Stimulated activated CD8-positive, alpha-beta memory T cell treated with anti-CD3 and anti-CD28 coated beads, Interleukin-4, amount 100 ng/mL, for 1 hour (primary cell): ENCODE measurements at places on chromosomes 12 and 14.

GRCh38 chr12:86801439-86801838, 545.2 kb upstream of the MGAT4C start:
- DNase-seq: no peak

GRCh38 chr12:64323476-64324225, 66.9 kb downstream of the C12orf56 start:
- no peak for DNase-seq

- no peak for DNase-seq
Measured at GRCh38 chr12:92886131-92886530, 43.0 kb downstream of the EEA1 start.

- DNase-seq: no peak
Measured at GRCh38 chr12:94046626-94047410, 101.6 kb upstream of the PLXNC1 start.

- no peak for DNase-seq
Measured at GRCh38 chr14:80304125-80304766, 92.9 kb upstream of the DIO2 start.

- no peak for DNase-seq
Measured at GRCh38 chr12:75437564-75437963, 43.0 kb upstream of the GLIPR1 start.

DNA sequence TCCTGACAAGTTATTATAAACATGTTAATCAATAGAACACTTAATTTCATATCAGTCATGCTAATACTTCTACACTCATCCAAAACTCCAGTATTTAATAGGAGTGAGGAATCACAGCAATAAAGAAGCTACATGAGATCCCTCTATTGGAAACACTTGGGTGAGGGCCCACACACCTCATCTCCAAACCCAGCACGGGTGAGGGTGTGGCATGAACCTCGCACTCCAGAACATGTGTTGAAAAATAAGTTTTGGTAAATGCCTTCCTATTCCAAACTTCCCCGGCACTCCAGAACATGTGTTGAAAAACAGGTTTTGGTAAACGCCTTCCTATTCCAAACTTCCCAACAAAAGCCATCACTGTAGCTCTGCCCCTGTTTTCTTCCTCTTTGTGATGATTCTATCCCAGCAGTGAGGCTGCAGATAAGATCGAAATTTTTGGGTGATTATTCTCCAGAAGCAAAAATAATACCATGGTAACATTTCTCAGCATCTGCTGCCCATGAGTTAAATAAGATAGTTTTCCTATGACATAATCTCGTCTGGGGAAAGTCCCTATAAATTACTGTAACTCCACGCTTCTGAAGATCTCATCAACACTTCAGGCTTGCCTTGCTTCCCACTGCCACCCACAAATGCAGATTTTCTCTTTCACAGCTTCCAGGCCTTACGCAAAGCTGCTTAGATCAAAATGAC, 24.4 kb upstream of the PTPRB start:
- DNase-seq: no peak

GRCh38 chr12:14963520-14963919, 2.1 kb upstream of the ARHGDIB start:
- no peak for DNase-seq

DNA sequence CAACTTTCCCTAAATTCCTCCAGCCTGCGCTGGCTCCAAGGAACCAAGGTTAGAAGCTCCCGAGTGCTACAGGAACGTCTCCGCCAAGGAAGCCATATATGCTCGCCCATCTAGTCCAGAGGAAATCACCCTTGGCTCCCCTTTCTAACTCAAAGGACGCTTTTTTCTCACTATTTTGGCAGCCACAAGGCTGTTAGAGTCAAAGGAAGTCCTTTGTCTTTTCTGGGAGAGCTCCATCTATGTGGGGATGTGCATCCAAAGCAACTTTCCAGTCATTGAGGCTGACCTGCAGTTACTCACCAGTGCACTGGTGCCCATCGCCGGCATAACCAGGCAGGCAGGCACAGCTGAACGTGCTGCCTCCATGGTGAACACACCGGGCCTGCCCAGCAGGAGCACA, 37.6 kb downstream of the RTRAF start:
- no peak for DNase-seq

GRCh38 chr12:105705765-105706164, 375.3 kb downstream of the C12orf75 start:
- DNase-seq: no peak

DNA sequence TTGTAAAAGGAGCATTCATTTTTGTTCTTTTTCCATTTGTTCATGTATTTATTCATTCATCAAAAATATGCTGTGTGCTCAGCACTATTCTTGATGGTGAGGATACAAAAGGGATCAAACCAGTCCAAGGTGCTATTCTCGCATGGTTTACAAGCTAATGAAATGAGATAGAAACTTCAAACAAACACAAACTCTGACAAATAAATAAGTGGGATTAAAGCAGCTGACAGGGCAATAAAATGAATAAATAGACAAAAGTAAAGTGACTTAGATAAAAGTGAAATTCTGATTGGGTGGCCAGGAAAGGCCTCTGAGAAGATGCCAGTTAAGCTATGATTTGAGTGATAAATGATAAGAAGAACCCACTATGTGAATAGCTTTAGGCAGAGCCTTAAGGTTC, 162.0 kb upstream of the PDZRN4 start:
- no peak for DNase-seq

GRCh38 chr12:12126551-12126950, 55.8 kb downstream of the BCL2L14 start:
- DNase-seq: no peak

- DNase-seq: no peak
Measured at GRCh38 chr12:38759621-38760020, 145.8 kb downstream of the CPNE8 start.

DNA sequence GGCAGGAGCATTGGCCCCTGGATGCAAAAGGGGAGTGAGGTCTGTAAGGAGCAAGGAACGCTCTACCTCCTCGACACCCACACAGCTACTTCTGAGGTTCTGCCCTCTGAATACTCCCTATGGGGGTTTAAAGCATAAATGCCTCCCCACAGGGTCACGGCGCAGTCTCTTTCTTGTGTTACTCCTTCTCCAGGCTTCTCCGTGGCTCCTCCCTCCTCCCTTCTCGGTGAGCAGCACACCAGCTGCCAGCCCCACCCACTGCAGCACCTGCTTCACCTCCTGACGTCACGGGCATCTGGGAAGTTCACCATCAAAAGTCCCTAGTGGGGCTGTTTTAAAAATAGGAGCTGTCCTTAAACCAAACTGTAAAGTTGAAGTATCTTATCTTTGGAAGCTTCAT, 67.3 kb downstream of the SPTB start:
- no peak for DNase-seq

DNA sequence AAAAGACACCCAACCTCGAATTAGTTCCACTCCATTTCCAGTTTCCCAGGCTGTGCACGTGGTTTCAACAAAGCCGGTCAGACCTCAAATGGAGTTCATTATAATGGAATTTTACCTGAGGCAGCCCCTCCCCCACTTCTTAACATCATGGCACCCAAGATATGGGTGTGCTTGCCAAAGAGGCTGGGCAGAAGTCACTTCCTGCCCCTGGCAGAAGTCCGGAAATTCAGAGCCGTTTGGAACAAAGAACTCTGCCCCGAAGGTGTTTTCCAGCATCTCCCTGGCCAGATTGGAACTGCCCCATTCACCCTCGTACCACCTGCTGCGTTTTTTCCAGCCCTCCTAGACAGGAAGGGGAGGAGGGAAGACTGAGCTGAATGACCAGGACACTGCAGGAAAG, 8.2 kb downstream of the VDR start:
- DNase-seq: no peak

DNA sequence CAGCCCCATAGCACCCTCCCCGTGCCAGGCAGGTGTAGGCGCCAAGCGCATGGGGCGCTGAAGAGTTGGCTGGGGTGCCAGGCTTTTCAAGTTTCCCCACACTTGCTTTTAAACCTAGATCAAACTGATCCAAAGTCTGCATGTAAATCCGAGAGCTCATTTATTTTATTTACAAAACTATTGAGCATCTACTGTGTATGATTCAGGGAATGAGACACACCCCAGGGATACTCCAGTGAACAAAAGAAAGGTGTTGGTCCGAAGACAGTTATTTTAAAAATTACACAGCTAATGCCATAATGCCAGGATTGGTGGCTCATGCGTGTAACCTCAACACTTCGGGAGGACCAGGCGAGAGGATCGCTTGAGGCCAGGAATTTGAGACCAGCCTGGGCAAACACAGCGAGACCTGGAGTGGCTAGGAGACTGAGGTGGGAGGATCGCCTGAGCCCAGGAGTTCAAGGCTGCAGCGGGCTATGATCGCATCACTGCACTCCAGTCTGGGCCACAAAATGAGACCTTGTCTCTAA, 780 bp upstream of the SLC41A2 start:
- no peak for DNase-seq

DNA sequence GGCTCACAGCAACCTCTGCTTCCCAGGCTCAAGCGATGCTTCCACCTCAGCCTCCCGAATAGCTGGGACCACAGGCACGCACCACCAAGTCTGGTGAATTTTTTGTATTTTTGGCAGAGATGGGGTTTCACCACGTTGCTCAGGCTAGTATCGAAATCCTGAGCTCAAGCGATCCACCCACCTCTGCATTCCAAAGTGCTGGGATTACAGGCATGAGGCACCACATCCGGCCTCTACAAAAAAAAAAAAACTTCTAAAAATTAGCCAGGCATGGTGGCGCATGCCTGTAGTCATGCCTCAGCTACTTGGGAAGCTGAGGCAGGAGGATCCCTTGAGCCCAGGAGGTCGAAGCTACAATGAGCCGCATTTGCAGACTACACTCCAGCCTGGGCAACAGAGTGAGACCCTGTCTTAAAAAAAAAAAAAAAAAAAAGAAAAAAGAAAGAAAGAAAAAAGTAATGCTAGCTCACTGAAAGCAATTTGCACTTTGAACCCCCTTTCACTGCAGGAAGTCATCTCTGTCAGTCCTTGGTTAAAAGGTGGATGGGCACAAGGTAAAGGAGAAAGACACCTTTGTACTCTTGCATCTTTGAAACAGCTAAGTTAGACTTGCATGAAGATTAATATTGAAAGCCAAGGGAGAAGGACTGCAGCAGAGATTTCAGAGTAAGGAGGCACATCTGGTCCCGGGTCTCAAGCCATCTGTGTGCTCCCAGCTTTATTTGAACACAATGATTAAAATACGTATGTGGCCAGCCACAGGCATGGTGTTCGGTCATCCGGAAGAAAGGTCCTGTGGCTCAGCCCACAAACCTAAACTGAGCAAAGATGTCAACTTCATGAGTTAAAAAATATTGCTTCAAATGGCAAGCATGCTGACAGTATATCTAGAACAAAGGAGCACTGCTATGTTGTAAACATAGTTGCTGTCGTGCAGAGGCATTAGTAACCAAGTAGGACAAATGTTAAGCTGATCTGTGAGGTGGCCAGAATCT, 103.8 kb upstream of the HMGA2 start:
- DNase-seq: no peak

DNA sequence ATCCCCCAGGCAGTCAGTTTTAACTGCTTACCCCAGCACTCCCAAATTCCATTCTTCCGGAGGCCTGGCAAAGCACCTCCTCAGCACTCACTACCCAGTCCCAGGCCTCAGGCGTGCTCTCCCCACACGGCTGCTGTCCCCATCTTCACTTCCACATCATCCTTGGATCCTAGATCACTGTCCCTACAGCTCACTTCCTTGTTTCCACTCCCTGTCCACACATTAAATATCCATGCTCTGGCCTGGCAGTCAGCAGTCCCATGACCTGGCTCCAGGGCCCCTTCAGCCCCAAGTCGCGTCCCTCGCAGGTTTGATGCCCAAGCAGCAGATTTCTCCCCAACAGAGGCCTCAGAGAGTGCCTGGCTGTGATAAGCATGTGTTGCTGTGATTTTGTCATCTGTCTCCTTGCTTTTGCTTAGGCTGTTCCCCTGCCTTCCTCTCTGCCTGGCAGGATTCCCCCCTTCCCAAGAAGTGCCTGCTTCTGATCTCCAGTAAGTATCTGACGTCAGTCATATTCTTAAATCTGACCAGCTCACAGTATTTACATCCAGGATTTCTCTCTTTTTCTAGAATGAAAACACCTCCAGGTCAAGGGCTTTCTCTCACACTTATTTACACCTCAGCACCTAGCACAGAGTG, 241.7 kb downstream of the ZFP36L1 start:
- no peak for DNase-seq

DNA sequence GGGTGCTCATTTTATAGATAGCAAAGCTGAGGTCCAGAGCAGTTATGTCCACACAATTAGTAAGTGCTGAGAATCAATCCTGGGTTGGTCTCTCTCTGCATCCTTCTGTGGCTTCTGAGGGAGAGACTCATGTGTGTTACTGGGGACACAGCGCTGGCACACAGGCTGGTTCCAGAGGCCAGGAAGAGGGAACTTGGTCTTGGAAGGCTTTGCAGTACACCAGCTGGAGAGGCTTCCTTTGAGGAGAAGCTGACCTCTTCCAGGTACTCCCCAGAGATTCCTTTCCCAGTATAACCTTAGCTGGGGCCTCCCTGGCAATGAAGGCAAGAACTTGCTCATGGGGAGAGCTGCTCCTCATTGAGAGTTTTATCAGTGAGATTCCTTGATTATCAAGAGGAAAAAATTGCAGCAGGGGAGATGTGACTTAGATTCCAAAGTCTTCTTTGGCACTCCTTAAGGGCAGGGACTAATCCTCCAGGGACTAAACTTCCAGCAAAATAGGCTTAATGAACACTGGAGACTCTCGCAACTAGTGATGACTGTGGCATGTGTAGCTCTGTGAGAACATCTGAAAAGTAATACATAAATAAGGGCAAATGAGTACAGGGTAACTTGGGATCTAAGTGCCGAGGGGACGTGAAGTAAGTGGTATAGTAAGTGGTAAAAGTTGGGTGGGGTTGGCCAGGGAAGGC, 13.9 kb upstream of the KRT80 start:
- no peak for DNase-seq

DNA sequence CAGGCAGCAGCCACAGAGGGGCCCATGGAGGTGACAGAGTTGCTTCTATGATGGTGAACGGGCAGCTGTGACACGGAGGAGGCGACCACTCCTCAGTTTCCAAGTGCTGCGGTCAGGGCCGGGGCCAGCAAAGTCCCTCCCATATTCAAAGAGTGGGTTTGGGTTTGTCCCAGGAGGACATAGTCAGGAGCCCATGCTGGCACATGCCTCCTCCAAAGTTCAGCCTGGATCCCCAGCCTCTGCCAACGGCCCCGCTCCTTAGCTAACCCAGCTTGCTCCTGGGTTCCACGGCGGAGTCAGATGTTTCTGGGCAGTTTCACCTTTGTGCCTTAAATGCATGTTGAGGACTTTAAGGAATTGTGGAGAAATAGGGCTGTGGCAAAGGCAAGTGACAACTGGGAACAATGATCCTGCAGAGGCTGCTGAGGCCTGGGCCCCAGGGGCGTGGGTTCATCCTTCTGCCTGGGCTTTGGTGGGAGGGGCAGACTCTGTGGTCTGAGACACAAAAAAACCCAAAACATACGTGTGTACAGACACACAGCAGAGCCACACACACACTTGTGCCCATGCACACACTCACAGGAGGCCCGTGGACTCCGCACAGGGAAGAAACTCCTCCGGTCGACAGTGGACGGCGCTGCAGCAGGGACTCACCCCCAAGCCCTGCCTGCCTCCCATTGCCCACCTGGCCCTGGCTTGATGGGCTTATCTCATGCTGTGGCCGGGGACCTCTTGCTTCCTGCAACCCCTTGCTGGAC, 399.4 kb downstream of the TMEM121 start:
- no peak for DNase-seq
